ENCODE measurements at places on chromosomes 2 and 18.

DNA sequence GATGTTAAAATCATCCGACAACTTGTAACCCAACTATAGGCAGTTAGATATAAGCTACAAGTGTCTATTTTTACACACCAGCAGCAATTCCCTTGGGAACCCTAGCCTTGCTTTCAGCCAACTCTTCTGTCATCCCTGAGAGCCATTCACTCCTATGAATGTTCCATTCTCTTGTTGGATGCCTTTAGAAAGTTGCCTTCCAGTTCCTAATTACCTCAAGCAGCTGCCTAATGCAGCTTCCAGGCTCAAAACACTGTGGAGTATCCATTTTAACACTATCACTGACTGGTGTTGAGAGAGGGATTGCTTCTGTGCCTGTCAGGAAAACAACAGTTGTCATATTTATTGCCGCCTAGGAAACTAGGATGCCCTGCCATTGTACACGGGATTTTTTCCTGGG lies 402.0 kb upstream of the ACVR2A start:
- no peak for DNase-seq

- DNase-seq: no peak
These were observed 166.8 kb downstream of the KCNS3 start for GRCh38 chr2:18045230-18045629.

GRCh38 chr2:179812501-179812900 lies 48.9 kb downstream of the ZNF385B start:
- no peak for DNase-seq

- no peak for DNase-seq
These were observed 63.7 kb upstream of the POU3F3 start for GRCh38 chr2:104790100-104790811.

DNA sequence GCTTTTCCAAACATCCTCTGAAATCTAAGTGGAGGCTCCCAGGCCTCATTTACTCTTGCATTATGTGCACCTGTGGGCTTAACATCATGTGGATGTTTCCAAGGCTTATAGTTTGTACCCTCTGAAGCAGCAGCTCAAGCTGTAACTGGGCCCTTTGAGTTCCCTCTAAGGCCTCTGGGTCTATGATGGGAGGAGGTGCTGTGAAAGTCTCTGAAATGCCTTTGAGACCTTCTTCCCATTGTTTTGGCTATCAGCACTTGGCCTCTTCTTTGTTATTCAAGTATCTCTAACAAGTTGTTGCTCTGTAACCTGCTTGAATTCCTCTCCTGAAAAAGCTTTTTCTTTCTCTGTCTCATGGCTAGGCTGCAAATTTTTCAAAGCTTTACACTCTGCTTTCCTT lies 58.1 kb upstream of the MYT1L start:
- no peak for DNase-seq

- no peak for DNase-seq
These were observed 1058.3 kb upstream of the TMEFF2 start for GRCh38 chr2:193253014-193253530.

DNA sequence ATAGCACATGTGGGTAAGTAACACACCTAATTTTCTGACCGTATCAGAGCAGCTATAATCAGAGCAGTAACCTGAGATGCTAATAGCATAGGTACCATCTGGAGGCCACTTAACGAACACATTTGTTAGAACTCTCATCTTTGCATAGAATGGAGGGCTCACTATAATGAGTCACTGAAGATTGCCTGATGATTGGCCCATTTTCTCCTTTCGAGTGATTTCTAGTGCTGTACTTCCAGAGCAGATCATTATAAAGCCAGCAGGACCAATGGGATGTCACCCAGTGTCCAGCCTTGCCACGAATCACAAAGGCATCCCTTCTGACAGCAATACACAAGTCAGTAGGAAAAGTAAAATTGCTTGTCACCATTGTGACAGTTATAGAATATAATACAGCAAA lies 81.7 kb upstream of the REV1 start:
- DNase-seq: no peak
